Frontal cortex (tissue), 4 donors: ENCODE measurements at places on chromosomes 3 and 15.

GRCh38 chr3:60228823-60229222 lies 1022.4 kb downstream of the FHIT start:
- no peak for DNase-seq

DNA sequence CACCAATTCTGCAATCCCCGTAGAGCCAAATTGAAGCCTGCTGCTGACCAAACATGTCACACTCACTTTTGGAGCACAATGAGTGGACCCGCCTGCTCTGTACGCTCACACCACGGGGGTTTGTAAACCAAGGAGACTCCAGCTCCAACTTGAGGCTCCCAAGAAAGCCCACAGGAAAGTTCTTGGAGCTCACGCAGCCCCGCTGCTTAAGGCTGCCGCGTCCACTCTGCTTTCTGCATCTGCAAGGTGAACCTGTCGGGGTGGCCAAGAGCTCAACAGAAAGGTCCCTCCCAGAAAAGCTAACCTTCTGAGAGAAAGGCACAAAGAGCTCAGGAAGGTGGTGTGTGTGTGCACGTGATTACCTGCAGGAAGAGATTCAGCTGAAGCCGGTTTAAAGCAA lies 94.9 kb downstream of the PCSK6 start:
- DNase-seq: no peak

- DNase-seq: no peak
Observed at GRCh38 chr15:101177866-101178265, 74.0 kb downstream of the CHSY1 start.

- DNase-seq: no peak
Observed at GRCh38 chr3:53828581-53828980, 17.6 kb downstream of the CHDH start.

GRCh38 chr3:46892285-46893145 lies 15.0 kb downstream of the PTH1R start:
- peak; percentile 78 for DNase-seq
